ENCODE measurements at places on chromosomes 7 and 10. TPM values are rescaled to one million over a fixed set of nuclear protein-coding genes. Genes with fewer than 3 reads are reported as not detected.

GRCh38 chr7:15396210-15397158 is 165.3 kb downstream of the AGMO start:
- no peak for DNase-seq

DNA sequence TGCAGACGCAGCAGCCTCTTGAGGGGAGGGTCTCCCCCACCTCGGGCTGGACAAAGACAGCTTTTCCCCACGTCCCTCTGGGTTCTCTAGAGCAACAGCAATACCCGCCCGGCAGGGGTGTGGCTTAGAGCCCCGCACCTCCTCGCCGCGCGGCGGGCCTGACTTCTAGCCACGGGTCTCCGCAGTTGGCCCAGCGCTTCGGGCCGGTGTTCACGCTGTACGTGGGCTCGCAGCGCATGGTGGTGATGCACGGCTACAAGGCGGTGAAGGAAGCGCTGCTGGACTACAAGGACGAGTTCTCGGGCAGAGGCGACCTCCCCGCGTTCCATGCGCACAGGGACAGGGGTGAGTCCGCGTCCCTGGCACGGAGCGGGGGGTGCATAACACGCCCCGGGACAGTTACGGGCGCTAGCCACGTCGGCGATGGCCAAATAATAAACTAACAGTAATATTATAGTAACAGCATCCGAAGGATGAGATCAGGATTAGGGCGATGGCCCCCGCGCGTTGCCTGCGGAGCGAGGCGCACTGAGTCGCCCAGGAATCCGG is 1.2 kb downstream of the CYP2E1 start:
- DNase-seq: no peak

GIMAP8 gene
- not detected for total RNA-seq

- DNase-seq: no peak
These were observed 47.9 kb downstream of the MTPN start for GRCh38 chr7:135929249-135929648.

GRCh38 chr10:132542819-132543218 is 5.2 kb downstream of the INPP5A start:
- no peak for DNase-seq

CYP2C19 gene
- total RNA-seq: not detected

- no peak for DNase-seq
These were observed 55.7 kb upstream of the CASD1 start for GRCh38 chr7:94453898-94454297.

- DNase-seq: no peak
These were observed 10.5 kb upstream of the ADAMTS14 start for GRCh38 chr10:70661623-70662361.

- DNase-seq: no peak
These were observed 78.0 kb upstream of the TNS3 start for GRCh38 chr7:47659664-47660462.

PAX4 gene
- not detected for total RNA-seq

DNA sequence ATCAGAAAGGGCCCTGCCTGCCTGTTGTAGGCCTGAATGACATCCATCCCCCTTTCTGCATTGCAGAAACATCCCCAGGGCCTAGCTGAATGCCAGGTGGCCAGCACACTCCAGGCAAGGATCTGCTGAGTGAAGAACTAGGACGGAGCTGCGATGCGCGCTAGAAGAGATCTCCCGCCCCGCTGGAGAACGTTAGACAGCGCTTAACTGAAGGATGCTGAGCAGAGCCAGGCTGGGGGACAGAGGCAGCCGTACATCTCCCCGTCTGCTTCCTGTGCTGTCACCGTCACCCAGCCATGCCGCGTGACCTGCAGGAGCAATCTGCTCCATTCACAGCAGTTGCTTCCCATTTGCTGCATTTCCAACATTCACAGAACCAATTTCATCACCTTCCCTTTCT is 73.3 kb downstream of the FAM53B start:
- no peak for DNase-seq

- no peak for DNase-seq
These were observed 116.3 kb downstream of the CYP26A1 start for GRCh38 chr10:93189944-93190343.

- DNase-seq: peak; percentile 67
These were observed 90.7 kb downstream of the MKI67 start for GRCh38 chr10:128035557-128035973.

DNA sequence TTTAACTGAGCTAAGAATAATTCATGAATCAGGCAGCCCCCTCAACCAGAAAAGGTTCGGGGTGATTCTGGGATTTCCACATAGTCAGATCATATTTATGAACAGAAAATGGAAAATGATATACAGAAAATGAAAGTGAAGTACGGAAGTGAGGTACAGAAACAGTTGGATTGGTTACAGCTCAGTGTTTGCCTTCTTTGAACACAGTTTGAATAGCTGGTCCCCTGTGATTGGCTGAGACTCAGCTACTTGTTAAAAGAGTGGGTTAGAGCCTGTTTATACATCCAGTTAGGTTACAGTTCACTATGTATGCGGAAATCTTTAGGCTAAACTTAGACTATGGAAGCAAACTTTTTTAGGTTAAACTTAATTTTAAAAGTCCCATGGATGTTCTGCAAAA is 511.7 kb downstream of the PLXDC2 start:
- DNase-seq: no peak

DNA sequence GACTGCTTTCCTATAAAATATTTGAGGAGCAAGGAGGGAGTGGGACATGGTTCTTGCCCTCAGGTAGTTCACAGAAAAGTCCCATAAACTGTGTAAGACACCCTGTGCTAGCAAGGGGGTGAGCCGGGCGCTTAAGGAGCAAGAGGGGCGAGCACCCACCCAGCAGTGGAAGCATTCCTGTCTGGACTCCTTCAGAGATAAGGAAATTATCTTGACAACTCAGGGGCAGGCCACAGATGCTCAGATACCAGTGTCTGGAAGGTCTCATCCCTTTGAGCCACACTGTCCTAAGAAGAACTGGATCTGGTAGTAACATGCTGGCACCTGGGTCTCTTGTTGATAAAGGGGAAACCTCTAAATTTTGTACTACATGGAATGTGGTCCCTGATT is 54.1 kb downstream of the DAGLB start:
- no peak for DNase-seq

LARP4B gene
- 33.1 TPM for total RNA-seq

DNA sequence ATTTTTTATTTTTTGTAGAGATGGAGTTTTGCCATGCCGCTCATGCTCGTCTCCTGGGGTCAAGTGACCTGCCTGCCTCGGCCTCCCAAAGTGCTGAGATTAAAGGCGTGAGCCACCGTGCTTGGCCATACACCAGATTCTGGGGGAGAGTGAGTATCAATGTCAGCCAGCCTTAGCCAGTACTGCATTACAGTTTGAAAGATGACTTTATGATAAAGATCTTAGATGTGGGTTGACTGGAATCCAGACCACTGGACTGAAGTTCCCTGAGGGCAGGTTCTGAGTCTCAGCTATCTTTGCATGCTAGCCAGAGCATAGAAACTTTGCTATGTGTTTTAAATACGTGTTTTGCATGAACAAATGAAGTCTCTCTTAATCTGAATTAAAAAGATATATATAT is 117.2 kb upstream of the EFCAB10 start:
- DNase-seq: no peak

TET1 gene
- total RNA-seq: 67.3 TPM

DNA sequence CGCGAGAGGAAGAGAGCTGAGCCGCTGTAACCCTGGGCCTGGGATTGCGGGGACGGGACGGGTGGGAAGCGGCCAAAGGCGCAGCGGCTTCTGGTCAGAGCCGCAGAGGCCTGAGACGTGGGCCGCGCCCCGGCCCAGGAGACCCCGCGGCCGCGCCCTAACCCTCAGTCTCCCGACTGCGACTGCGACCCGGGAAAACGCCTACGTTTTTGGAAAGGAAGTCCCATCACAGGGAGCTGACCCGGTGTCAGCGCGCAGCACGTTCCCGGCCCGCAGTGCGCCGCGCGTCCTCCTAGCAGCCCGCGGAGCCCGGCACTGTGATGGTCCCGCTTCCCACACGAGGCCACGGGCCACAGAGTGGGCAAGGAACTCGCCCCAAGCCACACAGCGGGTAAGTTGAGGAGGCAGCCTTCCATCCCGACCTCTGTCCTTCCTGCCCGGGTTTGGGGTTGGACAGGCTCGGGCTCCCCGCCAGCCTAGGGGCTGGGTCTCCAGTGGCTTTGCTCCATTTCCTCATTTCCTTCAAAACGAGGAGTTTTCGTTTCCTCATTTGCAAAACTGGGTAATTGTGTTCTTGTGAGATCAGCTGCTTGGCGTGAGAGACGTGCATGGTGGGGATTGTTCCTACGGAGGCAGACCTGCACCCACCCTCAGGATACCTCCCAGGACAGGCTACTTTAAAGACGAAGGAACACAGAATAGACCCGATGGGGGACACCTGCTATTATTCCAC is 1.2 kb downstream of the GPNMB start:
- peak; percentile 9 for DNase-seq

DNA sequence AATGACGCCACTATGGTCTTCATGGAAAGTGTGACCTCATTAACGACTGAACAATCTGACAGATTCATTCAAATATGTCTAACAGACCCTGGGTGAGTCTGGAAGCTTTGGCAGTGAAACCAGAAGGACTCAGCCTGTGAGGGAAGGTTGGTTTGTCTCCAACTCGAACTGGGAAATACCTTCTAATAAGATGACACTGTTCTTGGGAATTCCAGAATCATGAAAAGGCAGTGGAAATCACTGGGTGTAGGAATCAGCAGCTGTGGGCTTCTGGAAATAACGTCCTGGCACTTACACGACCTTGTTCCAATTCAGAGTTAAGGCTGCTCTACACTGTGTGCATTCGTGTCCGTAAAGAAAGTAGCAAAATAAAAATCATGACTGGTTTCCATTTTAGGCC is 75.1 kb downstream of the DGKI start:
- DNase-seq: no peak

Measured in neural progenitor cell (in vitro differentiated cells).